ENCODE measurements at places on chromosomes 7 and 10.

DNA sequence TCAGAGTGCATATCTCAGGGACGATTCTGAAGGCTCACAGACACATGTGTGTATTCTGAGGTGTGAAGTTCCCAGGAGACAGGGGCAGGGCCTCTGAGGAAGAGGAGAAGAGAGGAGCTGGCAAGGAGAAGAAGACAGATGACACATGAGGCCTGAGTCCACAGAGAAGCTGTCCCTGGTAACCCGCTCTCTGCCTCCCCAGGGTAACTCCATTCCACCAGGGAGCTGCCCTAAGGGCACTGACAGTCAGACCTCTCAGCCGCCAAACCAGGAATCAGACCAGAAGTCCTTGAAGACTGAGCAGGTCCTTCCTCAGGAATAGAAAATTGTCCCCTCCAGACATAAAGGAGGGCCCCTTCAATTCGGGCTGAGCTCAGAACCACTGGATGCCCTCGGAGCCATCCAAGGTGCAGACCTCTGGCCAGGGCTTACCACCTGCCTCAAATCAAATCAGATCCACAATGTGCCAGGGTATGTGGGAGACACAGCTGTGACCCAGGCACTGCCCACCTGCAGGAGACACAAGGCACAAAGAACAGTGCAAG, 57.4 kb downstream of the TLL2 start:
- H3K4me3 ChIP-seq, result no peak overlapping the region
- H3K36me3 ChIP-seq, result no peaks in the 10 kb centered on the region
- DNase-seq, result no peak
- peaks cover 12% of the 10 kb centered on the region for H3K27me3 ChIP-seq
- no peak overlapping the region for H3K27ac ChIP-seq
- H3K4me1 ChIP-seq, result no peaks in the 10 kb centered on the region

DNA sequence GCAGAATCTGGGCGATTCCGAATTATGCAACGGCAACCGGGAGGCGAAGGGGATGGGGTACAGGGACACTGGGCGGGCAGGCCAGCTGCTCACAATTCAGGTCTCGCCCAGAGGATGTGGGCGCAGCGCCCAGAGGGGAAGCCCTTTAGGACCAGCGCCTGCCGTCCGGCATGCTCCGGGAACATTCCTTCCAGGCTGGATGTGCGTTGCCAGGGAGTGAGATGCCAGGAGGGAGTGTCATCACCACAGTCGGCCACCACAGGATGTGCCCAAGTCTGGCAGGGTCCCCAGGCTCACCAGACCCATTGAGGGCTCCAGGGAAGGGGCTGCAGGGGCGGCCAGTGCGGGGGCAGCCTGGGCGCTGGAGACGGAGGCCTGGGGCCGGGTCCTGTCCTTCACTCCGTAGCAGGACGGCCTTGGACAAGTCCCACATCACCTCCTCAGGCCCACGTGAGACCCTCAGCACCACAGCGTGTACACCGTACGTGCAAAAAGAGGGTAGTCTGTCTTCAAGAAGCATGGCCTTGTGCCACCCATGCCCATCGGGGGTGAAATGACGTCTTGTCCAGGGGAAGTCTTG, 63.9 kb downstream of the FOXL3 start:
- DNase-seq, result no peak
- no peaks in the 10 kb centered on the region for H3K36me3 ChIP-seq
- H3K27me3 ChIP-seq, result peaks cover 4% of the 10 kb centered on the region
- no peak overlapping the region for H3K27ac ChIP-seq
- H3K4me3 ChIP-seq, result no peak overlapping the region

DNA sequence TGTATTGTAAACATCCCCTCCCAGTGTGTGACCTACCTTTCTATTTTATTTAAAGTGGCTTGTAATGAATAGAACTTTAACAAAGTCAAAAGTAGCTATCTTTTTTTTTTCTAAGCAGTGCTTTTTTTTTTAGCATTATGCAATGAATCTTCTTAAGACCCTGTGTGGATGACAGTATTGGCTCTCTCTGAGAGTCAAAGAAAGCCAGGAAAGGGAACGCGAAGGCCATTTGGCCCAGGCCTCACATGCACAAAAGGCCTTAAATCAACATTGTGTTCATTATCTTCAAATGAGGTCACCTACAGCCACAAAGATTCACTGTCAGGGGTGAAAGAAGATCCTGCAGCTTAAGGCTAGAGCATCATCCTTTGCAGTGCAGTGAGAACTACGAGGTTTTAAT, 721.5 kb downstream of the GRID1 start:
- H3K27ac ChIP-seq, result no peak overlapping the region
- H3K4me1 ChIP-seq, result no peaks in the 10 kb centered on the region
- no peak for DNase-seq
- H3K27me3 ChIP-seq, result no peaks in the 10 kb centered on the region

DNA sequence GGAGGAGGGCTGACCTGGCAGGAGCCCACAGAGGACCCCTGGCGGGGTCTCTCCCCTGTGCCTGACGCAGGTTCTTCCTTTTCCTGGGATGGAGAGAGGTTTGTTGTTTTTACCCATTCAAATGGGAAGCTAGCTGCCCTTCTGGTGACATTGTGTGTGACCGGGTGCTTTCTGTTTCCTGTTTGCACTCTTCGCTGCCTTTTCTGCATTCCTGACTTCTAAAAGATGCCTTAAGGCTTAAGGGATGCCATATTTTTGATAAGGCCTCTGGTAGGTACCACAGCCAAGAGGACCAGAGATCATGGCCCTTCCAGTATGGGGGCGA, 20.3 kb downstream of the ZNF783 start:
- no peak overlapping the region for H3K4me3 ChIP-seq
- peaks cover 17% of the 10 kb centered on the region for H3K36me3 ChIP-seq
- H3K4me1 ChIP-seq, result peaks cover 33% of the 10 kb centered on the region
- no peaks in the 10 kb centered on the region for H3K27me3 ChIP-seq
- no peak overlapping the region for H3K27ac ChIP-seq

- no peak for DNase-seq
- no peak overlapping the region for H3K27ac ChIP-seq
- no peak overlapping the region for H3K4me3 ChIP-seq
- H3K36me3 ChIP-seq, result peaks cover 19% of the 10 kb centered on the region
These were observed 78.4 kb downstream of the CUL2 start for GRCh38 chr10:35011771-35012191.

DNA sequence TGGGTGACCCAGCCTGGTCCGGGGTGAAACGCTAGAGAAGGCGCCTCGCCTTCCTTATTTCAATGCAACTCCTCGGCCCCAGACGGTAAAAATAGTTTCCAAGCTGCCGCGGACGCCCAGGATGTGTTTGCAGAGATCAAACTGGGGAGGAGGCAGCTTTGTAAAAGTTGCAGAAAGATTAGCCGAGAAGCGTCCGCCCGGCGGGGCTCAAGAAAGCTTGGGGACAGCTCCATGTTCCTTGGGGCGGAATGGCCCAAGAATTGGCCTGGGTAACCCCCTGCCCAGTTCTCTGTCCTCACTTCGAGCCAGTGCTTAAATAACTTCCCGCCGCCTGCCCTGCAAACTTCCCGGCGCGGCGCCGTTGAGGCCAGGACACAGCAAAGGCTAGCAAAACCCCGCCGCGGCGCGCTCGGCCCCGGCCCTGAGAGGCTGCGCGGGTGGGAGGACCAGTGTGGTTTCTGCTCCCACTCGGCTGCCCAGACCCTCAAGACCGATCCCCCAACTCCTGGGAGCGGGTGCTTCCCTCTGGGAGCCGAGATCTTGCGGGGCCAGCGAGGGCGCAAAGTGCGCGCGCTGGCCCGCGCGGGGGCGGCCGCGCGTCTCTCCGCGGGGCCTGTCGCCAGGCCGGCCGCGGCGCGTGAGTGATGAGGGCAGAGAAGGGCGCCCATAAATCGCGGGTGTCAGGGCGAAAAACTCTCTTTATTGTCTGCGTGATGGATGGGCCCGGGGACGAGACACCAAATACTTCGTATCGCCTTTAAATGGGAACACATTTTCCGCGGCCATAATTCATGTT, 6.3 kb upstream of the ZNF503 start:
- DNase-seq, result no peak
- H3K27ac ChIP-seq, result no peak overlapping the region

DNA sequence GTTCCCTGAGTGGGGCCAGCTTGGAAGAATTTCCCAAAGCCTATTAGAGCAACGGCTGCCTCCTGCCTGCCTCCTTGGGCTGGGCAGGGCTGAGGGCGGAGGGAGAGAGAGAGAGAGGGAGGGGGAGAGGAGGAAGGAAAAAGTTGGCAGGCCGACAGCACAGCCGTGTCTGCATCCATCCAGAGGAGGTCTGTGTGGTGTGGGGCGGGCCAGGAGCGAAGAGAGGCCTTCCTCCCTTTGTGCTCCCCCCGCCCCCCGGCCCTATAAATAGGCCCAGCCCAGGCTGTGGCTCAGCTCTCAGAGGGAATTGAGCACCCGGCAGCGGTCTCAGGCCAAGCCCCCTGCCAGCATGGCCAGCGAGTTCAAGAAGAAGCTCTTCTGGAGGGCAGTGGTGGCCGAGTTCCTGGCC, at the start of gene AQP1:
AQP1 (plus strand) TSS at position 293 of the 409 bp plus-strand sequence; CDS start at position 350, 57 bp downstream.
- no peaks in the 10 kb centered on the region for H3K36me3 ChIP-seq
- DNase-seq, result no peak
- H3K27ac ChIP-seq, result no peak within 1 kb of the TSS
- H3K4me3 ChIP-seq, result no peak within 1 kb of the TSS
- no peaks in the 10 kb centered on the region for H3K27me3 ChIP-seq
- no peaks in the 10 kb centered on the region for H3K4me1 ChIP-seq

GRCh38 chr7:26180792-26181198, 19.8 kb downstream of the HNRNPA2B1 start:
- peaks cover 39% of the 10 kb centered on the region for H3K4me1 ChIP-seq
- peaks cover 31% of the 10 kb centered on the region for H3K36me3 ChIP-seq
- no peaks in the 10 kb centered on the region for H3K27me3 ChIP-seq

- H3K4me3 ChIP-seq, result no peak overlapping the region
- no peaks in the 10 kb centered on the region for H3K4me1 ChIP-seq
- H3K36me3 ChIP-seq, result no peaks in the 10 kb centered on the region
- DNase-seq, result no peak
- no peaks in the 10 kb centered on the region for H3K27me3 ChIP-seq
These were observed 543.2 kb downstream of the PTPRN2 start for GRCh38 chr7:158044482-158044823.

DNA sequence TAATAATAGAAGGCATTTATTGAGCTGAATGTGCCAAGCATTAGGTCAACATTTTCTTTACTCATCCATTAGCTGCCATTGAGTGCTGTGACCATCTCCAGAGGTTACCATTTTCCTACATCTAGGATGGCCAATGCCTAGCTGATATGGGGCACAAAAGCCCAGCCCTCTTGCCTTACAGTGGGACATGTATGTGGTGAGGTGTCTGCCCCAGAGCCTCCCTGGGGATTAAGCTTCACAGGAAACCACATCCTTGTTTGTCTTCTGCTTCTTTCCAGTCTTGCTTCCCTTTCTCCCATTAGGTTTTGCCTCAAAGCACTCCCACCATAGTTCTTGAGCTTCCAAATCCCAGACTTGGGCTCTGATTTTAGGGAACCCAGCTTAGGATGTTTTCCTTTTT, 258.7 kb downstream of the SORCS3 start:
- H3K4me1 ChIP-seq, result no peaks in the 10 kb centered on the region
- no peak overlapping the region for H3K27ac ChIP-seq
- no peaks in the 10 kb centered on the region for H3K27me3 ChIP-seq
- no peak overlapping the region for H3K4me3 ChIP-seq

GRCh38 chr10:128714644-128715415, 588.6 kb upstream of the MKI67 start:
- no peaks in the 10 kb centered on the region for H3K27me3 ChIP-seq
- DNase-seq, result no peak
- no peaks in the 10 kb centered on the region for H3K4me1 ChIP-seq
- no peak overlapping the region for H3K4me3 ChIP-seq
- no peaks in the 10 kb centered on the region for H3K36me3 ChIP-seq
- no peak overlapping the region for H3K27ac ChIP-seq

GRCh38 chr7:24786306-24786705, 29.0 kb upstream of the GSDME start:
- H3K4me3 ChIP-seq, result no peak overlapping the region
- peaks cover 20% of the 10 kb centered on the region for H3K36me3 ChIP-seq
- no peak for DNase-seq
- peaks cover 7% of the 10 kb centered on the region for H3K4me1 ChIP-seq

GRCh38 chr10:99461230-99461629, 30.8 kb upstream of the GOT1 start:
- no peaks in the 10 kb centered on the region for H3K36me3 ChIP-seq
- no peak for DNase-seq
- no peaks in the 10 kb centered on the region for H3K4me1 ChIP-seq
- no peak overlapping the region for H3K27ac ChIP-seq
- no peak overlapping the region for H3K4me3 ChIP-seq

DNA sequence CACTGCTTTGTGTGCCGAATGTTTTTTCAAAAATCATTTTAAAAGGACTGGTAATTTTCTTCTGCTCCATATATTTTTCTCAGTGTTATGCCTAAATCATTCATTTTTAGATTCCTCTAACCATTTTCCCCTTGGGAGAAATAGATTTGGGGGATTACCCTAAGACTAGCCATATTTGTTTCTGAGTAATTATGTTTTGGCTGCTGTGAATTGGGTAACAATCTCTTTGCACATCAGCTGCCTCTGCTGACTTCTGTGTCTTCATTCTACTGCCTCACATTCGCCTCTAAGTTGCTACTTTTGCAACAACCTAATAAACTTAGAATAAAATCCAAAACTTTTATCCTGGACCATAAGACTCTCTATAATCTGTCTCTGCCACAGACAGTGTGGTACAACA, 18.5 kb upstream of the MRC1 start:
- no peak for DNase-seq
- no peaks in the 10 kb centered on the region for H3K4me1 ChIP-seq

GRCh38 chr10:31867646-31868045, 61.0 kb downstream of the ARHGAP12 start:
- DNase-seq, result no peak
- H3K27ac ChIP-seq, result no peak overlapping the region
- H3K27me3 ChIP-seq, result no peaks in the 10 kb centered on the region
- H3K4me1 ChIP-seq, result peaks cover 7% of the 10 kb centered on the region
- no peaks in the 10 kb centered on the region for H3K36me3 ChIP-seq

GRCh38 chr7:98312201-98312600, 30.7 kb downstream of the BRI3 start:
- DNase-seq, result no peak
- H3K36me3 ChIP-seq, result no peaks in the 10 kb centered on the region

DNA sequence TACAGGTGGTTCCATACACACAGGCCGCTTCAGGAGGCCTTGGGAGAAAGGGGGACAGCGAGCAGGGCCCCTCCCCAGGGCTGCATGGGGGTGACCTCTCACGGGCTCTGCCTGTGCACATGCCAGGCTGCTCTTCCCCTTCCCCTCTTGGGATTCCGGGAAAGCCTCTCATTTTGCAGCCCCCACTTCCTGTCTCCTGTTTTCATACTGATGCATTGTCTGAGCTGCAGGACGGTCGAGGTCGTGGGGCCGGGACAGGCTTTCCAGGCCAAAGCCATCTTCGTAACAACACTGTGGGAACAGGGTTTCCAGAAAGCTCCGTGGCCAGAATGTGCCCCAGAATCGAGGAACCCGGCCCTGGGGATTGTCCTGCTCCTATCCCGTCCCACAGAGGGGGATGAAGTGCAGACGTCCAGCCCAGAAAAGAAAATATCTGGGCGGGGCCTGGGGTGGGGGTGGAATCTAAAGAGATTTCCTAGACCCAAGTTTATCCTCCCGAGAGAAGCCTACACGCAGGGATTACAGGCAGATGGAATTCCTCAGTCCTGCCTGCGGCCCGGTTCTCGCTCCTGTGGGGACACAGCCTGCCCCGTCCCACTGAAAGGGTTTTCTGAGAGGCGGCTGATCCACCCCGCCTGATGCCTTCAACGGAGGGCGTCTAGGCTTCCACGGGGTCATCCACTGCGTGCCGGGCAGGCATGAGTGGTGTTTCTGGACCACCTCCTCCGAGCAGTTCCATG, 29.5 kb upstream of the DNAAF5 start:
- no peaks in the 10 kb centered on the region for H3K27me3 ChIP-seq
- no peak overlapping the region for H3K27ac ChIP-seq
- no peaks in the 10 kb centered on the region for H3K4me1 ChIP-seq
- DNase-seq, result no peak

- peaks cover 8% of the 10 kb centered on the region for H3K27me3 ChIP-seq
- no peak for DNase-seq
- no peaks in the 10 kb centered on the region for H3K36me3 ChIP-seq
These were observed 295.4 kb downstream of the PRPF18 start for GRCh38 chr10:13882119-13882711.

Measured in activated CD8-positive, alpha-beta memory T cell treated with anti-CD3 and anti-CD28 coated beads, Interleukin-2, amount 10 ng/mL, durations not matched to agents 7 days and 5 days (primary cell).